Psoas muscle (tissue), 8 donors: ENCODE measurements at places on chromosomes 7 and 10. TPM values are rescaled to one million over a fixed set of nuclear protein-coding genes. Genes with fewer than 3 reads are reported as not detected.

GRCh38 chr7:64266341-64266919 is 38.2 kb downstream of the ZNF679 start:
- DNase-seq: no peak

- DNase-seq: no peak
Observed at GRCh38 chr7:46812101-46812675, 769.7 kb downstream of the TNS3 start.

DNA sequence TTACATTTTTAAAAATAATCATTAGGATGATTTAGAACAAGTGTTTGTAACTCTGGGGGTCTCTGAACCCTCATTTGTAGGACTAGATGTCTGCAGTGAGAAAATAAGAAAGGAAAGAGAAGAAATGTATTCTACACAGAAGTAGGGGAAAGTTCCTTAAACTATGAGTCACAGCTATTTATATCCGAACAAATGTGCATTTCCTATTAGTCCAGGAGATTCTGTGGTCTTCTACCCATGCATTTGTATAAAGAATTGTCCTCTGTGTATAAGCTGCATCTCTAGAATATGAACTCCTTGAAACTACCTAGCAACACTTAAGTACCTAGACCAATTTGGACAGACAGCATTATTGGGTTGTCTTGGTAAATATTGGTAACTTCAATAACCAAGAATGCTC is 15.9 kb upstream of the CD36 start:
- no peak for DNase-seq

DNA sequence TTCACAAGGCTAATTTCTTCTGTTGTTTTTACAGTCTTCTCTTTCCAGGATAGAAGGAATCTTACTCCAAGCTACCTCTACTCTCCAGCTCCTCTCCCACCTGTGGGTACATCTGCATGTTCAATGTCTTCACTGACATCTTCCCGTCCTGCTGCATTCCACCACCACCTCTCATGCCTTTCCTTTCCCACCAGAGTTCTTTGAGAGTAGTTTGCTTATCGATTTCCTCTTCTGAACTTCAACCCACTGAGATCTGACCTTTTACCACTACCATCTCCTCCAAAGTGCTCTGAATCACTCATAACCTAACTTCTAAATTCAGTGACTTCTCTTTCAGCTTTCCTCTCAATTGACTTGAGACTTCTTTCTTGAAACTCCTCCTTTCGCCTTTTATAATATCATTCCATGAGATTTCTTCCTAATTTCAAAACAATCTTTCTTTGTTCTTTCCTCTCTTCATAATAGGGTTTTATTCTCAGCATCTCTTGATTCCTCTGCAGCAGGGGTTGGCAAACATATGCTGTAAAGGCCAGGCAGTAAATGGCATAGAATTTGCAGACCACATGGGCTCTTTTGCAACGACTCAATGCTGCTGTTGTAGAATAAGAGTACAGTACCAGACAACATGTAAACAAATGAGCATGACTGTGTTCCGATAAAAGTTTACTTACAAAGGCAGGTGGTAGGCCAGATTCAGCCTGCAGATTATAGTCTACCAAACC is 22.1 kb downstream of the ACSL5 start:
- no peak for DNase-seq

DNA sequence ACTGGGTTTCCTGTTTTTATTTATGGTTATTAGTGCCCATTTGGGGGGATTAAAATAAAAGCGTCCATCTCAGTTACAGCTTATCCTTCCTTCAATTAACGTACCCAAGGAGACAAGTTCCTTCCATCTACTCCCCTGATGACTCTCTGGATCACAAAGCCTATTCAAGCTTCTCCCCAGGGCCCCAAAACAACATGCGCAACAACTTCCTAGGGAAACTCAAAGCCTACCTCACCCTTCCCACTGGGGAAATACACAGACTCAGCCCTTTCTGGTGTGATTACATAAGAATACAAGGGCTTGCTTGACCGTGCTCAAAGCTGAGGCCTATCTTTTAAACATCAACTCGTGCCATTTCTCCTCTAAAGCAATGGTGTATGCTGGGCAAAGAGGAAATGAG is 112.4 kb downstream of the CDK6 start:
- no peak for DNase-seq

GRCh38 chr10:95122736-95123135 is 53.4 kb upstream of the CYP2C8 start:
- DNase-seq: no peak

DNA sequence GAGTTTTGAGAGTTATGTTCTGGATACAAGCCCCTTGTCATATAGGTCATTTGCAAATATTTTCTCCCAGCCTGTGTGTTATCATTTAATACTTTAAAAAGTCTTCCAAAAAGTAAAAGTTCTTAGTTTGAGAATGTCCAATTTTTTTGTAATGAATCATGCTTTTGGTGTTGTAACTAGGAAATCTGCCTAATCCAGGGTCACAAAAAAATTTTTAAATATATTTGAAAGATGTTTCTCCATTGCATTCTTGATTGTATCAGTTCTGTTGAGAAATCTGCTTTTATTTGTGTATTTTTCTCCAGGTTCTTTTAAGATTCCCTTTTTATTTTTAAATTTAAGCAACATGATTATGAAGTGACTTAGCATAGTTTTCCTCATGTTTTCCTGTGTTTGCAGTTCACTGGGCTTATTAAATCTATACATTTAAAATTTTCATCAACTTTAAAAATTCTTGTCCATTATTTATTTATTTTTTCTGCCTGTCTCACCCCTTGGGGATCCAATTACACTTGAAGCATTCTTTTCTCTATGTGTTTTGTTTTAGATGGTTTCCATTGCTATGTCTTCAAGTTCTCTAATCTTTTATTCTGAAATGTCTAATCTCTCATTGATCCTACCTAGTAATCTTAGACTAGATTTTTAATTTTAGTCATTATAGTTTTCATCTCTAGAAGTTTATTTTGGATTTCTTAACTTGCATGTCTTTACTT is 47.0 kb downstream of the CCDC71L start:
- no peak for DNase-seq

DNA sequence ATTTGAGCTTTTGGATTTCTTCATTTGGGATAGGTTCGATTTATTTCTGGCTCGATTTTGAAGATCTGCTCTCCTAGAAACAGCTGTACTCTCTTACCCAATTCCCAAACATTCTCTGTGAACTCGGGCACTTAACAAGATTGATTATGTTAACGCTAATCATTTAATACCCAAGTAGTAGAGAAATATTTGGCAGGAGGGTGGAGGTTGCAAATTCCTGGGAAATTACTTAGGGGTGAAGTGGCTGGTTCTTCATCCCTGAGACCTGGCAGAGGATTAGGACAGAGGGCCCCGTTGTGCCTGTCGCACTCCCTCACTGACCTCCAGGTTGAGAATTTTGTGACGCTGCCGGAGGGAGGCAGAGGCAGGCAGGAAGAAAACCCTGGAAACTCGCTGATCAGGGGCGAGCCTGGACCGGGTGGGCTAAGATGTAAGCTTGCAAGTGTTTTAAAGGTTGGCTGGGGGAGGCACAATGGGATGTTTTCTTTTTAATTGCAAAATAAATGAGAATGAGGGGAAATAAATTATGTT is 182.6 kb downstream of the TCF7L2 start:
- DNase-seq: no peak

Gene GNAT3
- not detected for total RNA-seq

Gene HIPK2
- 104 TPM for total RNA-seq

Gene PITRM1
- 109 TPM for total RNA-seq
